GM03348 (cell line): ENCODE measurements at places on chromosomes 7 and 10.

GRCh38 chr10:56662765-56663447 is 301.8 kb upstream of the ZWINT start:
- DNase-seq, result no peak

DNA sequence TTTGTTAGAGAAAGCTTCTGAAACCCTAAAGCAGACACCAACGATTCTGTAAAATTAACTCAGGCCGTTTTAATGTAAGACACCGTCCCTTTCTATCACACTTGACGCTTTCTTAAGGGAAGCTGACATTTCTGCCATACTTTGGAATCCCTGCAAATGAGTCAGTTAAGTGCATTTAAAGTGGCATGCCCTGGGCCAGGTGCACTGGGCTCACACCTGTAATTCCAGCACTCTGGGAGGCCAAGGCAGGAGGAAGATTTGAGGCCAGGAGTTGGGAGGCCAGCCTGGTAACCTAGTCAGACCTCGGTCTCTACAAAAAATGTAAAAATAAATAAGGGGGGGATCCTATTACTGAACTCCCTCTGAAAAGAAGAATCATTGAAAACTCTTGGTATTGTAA is 4.4 kb downstream of the UBE2H start:
- DNase-seq, result no peak

DNA sequence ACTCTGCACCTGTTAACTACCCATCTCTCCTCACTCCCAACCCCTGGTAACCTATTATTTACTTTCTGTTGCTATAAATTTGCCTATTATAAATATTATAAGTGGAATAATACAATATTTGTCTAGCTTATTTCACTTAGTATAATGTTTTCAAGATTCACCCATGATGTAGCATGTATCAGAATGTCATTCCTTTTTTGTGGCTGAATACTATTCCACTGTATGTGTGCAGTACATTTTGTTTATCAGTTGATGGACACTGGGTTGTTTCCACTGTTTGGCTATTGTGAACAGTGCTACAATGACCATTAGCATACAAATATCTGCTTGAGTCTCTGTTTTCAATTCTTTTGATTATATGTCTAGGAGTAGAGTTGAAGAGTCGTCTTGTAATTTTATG is 92.8 kb upstream of the KAT6B start:
- DNase-seq, result no peak

DNA sequence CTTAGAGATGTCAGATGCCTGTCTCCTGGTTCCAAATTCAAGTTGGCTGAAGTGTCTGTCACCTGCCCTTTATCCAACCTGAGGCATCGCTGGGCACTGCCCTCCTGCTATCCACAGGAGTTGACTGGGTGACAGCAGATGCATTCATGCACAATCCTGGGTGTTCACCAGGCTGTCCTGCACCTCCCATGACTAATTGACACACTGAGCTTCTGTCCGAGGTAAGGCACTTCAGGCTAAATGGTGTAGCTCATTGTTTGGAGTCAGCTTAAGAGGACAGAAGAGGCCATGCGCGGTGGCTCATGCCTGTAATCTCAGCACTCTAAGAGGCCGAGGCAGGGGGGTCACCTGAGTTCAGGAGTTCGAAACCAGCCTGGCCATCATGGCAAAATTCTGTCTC is 2.4 kb downstream of the UCMA start:
- no peak for DNase-seq

GRCh38 chr10:127215866-127216265 is 19.5 kb upstream of the INSYN2A start:
- DNase-seq, result no peak

GRCh38 chr7:35975851-35976454 is 175.1 kb downstream of the SEPTIN7 start:
- peak; percentile 67 for DNase-seq

GRCh38 chr10:11878776-11879175 is 55.6 kb downstream of the PROSER2 start:
- DNase-seq, result no peak

- DNase-seq, result no peak
Observed at GRCh38 chr7:39526666-39527065, 39.5 kb upstream of the YAE1 start.

DNA sequence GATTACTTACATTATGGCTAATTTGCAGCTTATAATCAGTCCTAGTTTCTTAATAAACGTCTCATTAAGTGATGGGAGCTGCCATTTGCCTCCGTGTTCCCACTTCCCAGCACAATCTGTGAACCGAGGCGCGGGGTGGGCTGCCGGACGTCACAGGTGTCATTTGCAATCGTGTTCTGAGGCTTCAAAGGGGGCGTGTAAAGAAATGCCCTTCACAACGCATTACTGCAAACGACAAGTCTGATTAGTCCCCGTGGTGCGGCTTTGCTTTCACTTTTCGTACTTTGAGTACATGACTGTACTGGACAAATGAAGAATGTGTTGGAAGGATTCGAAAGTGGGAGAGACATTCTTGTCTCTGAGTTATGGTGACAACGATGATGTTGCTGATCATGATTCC is 614.2 kb upstream of the ADARB2 start:
- no peak for DNase-seq

DNA sequence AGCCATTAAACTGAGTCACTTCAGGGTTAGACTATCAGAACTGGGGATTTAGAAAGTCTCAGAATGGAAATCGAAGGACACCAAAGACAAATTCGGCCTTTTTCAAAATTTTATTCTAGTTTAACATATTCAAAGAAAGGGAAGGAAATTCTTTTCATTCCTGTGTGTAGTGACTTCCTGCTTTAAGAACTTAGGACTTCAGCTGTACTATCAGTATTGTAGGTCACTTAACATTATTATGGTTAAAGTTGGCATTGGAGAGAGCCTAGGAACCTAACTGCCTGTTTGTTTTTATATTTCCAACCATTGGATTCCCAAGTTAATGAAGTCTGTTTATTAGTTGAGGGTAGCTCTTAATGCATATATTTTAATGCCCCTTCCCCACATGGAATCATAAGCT is 63.7 kb downstream of the PTEN start:
- peak; percentile 24 for DNase-seq

DNA sequence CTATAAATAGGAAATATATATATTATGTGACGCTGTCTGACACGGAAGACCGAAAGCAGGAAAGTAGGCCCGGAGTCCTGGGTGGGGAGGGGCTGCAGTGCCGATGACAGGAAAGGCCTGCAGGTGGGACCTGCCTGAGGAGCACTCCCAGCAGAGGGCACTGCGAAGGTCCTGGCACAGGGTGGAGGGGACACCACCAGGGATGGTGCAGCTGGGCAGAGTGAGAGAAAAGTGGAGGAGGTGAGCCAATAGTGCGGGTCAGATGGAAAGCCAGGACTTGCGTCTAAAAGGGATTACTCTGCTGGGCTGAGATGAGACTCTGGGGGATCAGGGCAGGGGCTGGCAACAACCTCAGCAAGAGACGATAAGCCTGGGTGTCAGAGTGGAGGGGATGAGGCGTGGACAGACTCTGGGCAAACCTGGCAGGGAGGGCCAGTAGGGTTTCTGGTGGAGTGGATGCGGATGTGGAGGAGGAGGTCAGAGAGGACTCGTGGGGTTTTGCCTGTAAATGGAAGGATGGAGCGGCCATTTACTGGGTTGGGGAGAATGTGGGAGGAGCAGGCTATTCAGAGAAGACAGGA is 118.2 kb upstream of the ZNF746 start:
- DNase-seq, result no peak

GRCh38 chr7:77454802-77455201 is 38.7 kb upstream of the GSAP start:
- DNase-seq, result no peak

DNA sequence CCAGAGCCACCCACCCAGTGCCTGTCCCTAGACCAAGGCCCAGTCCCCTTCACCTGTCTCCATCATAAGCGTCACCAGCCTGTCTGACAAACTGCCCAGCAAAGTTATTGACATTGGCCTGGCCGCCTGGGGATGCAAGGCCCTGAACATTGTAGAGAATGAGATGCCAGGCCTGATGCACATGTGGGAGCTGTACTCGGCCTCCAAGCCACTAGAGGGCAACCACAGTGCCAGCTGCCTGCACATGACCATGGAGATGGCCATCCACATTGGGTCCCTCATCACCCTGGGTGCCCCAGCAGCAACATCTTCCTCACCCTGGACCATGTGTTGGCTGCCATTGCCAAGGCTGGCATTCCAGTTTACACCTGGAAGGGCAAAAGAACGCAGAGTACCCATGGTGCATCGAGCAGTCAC is 63.7 kb upstream of the ANTXRL start:
- peak; percentile 2 for DNase-seq

DNA sequence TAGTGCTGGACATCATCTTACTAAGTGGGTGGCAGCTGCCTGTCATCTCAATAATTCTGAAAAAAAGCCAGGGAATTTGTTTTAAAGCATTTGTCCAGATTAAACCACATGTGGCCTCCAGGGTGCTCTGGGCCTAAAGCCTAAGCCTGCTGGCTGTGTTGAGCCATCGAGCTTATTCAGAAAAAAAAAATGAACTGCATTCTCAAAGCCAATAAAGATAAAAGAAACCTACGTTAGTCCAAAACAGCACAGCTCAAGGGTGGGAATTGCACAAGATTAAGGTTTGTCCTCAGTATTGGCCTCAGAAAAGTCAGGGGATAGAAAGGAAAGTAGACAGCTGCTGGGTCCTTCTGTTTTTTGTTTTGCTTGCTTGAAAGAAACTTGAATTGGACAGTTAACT is 22.6 kb upstream of the PRTFDC1 start:
- DNase-seq, result peak; percentile 78

DNA sequence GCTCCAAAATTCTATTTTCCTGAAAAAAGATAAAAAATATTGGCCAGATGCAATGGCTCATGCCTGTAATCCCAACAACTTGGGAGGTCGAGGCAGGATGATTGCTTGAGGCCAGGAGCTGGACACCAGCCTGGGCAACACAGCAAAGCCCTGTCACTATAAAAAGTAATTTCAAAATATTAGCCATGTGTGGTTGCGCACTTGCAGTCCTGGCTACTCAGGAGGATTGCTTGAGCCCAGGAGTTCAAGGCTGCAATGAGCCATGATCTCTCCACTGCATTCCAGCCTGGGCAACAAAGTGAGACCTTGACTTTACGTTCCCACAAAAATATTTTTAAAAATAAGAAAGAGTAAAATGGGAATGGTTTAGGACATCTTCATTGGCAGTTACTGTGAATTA is 104.1 kb upstream of the AFAP1L2 start:
- DNase-seq, result no peak

DNA sequence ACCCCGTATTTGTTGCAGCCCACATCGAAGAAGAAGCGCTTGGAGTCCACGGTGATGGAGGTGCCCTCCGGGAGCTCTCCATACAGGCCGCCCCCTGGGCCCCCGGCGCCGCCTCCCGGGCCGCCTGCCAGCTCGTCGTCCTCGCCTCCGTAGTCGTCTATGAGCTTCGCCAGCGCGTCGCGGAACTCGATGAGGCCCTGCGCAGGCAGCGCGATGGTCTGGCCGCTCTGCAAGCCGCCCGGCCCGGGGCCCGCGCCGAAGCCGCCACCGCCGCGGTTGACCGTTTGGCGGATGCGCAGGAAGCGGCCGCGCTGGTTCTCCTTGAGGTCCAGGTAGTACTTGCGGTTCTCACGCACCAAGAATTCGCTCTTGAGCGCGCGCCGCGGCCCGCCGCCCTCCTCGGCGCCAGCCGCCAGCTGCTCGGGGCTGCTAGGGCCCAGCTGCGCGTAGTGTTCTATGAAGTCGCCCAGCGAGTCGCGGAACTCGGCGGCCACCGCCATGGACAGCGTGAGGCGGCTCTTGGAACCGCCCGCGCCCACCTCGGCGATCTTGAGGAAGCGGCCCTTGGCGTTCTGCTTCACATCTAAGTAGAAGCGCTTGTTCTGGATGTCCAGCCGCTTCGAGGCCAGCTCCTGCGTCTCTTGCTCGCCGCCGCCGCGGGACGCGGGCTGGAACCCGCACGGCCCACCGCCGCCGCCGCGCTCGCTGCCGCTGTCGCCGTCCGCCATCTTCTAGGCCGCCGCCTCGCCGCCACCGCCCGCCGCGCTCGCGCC is 523 bp downstream of the PURB start:
- peak; percentile 87 for DNase-seq

DNA sequence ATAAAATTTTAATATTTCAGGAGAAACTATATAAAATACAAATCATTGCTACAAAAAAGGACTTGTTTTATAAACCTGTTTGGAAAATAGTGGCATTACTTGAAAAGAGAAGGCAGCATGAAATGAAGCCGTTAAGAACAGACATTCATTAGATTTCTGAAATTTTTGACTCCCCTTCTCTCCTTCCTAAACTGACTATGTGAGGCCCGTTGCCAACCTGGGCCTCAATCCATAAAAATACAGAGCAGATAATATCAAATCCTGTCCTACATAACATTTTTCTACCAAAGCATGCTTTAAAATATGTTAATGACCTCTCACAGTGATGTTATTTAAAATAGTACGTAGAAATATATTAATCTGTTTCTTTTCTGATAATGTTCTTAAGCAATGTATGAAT is 34.5 kb upstream of the ING3 start:
- no peak for DNase-seq

DNA sequence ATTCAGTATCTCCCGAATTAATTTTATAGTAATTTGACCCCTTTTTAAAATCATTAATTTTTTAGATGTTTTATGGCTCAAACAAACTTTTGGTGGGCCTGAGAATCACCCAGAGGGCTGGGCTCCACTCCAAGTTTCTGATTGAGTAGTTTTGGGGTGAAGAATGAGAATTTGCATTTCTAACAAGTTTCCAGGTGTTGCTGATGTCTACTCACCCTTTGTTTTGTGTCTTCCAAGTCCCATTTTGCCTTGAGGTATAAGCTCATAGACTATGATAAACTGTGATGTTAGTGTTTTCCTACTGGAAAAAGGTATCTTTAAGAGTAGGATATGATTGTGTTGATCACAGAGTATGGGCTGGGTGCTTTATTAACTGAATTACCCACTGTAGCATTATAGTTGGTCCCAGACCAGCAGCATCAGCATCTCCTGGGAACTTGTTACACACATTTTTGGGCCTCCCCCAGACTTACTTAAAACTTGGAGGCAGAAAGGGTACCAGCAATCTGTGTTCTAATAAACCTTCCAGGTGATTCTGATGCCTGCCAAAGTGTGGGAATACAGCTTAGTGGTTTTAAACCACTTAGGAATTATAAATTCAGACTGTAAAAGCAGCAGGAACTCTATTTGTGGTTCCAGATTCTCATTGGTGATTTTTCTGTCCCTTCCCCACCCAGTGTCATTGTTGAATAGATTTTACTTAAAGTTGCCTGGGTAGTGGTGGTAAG is 19.1 kb downstream of the ZNRF2 start:
- DNase-seq, result no peak

GRCh38 chr7:47031786-47032535 is 550.0 kb downstream of the TNS3 start:
- peak; percentile 27 for DNase-seq

GRCh38 chr7:44449584-44449928 is 40.9 kb downstream of the NUDCD3 start:
- peak; percentile 32 for DNase-seq
